EL (cell line): ENCODE measurements at places on chromosomes 2 and 18.

DNA sequence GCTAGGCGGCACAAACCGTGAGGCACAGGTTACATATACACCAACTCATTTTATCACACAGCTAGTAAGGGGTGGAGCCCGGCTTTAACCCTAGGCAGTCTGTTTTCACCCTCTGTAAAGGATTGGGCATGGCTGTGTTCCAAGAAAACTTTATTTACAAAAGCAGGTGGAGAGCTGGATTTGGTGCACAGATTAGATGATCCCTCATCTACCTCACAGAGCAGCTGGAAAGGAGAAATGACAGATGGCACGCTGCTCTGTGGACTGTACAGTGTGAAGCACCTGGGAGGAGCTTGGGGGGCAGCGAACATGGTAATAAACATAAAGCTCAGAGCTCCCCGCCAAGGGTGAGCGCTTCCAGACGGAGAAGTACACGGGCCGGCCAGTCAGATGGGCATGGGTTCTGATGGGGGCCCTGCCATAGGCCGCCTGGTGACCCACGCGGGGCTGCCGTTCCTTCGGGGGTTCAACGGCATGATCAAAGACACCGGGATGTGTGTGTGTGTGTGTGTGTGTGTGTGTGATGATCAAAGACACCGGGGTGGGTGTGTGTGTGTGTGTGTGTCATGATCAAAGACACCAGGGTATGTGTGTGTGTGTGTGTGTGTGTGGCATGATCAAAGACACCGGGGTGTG is 862 bp upstream of the TMEM177 start:
- no peak for DNase-seq

DNA sequence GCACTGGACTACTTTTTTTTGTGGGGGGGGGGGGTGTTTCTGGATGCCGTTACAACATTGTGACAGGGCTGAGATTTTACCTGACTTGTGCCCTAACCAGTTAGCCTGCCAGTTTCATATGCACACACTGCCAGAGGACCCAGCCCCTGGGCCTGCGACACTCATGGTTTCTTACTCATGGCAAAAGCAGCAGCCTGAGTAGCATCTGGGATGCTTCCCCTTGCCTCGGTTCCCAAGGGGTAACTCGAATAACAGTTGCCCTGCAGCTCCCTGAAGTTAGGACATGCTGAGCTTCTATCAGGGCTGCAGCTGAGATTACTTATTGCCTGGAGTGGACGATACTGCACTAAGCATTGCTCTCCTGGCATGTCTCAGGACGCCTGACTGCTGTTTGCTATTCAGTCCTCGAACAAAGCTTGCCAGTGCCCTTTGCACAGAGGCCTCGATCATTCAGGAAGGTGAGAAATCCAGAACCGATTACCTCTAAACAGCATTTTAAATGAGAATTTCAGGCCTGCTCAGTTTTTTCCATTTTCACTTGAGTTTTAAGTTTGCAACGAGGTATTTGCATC is 47.9 kb downstream of the TRPM8 start:
- peak; percentile 22 for DNase-seq

DNA sequence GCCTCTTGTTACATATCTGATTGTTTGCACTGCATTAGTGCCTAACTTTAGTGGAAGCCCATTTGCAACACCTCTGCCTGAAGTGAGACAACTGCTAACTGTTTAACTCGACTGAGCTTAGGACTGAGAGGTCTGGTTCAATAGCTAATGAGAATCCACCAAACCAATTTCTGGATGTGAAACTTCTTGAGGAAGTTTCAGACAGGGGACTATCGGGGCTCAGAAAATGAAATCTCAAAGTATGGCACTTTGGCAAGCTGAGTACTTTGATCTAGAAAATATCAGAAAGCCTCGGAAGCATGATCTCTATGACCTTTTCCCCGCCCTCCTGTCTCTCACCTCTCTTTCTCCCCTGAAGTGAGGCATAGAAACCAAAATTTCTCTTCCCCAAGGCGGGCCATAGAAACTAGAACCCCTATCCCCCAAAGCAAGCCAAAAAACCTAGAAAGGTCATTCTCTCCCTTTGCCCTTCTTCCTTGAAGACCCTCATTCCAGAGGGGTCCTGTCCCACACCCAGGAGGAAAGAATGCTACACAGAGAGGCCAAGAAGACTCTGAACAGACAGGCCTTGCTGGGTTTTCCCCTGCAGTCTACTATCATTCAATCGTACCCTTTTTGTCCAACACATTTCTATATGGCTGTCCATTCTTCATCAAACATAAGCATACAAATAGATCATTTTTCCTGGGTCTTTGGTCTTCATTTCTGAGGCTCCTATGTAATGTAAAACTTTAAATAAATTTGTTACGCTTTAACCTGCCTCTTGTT is 69.6 kb upstream of the CREB1 start:
- no peak for DNase-seq

DNA sequence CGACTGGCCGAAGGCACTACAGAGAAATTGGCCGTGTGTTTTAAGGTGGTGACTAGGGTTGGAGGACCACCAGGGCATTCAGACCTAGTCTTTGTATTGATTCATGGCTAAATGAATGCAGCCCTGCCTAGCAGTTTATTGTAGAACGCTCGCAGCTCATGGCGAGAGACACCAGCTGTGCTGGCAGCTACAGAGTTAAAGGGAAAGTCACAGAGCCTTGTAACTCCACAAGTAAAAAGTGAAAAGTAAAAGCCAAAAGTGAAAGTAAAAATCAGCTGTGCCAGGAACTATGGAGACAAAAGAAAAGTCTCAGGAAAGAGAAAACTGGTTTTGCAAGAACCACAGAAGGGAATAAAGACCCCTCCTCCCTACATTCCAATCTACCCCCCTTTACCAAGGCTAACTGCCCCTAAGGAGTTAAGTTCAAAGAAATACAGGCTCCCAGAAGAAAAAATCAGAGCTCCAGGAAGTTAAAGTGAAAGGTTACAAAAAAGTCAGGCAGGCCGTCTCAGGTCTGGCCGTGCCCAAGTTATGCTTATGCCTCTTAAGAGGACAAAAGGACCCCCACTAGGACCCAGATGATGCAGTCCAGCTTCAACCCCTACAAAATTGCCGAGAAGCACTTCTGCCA is 46.4 kb upstream of the SELENOI start:
- DNase-seq = peak; percentile 66

DNA sequence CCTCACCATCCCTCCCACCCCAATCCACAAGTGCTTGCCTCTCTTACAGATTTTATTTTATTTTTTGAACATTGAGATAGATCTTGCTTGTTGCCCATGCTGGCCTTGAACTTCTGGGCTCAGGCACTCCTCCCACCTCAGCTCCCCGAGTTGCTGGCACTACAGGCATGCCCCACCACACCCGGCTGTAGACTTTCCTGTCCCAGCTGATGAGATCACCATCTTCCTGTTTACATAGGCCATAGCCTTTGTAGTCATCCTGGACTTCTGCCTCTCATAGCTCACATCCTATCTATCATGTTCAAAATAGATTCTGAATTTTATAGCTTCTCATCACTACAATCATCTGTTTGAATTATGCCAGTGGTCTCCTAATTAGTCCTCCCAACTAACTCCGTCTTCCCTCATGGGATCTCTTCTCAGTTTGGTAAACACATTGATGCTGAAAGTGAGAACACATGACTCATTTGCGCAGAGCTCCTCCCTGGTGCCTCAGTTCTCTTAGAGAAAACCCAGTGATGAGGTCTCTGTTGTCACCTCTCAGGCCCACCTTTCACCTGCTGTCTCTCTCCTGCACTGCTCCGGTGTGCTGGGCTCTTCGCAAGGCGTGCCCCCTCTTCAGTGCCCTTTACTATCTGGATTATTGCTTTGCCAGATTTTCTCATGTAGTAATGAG is 243.0 kb downstream of the ZNF407 start:
- DNase-seq = peak; percentile 84

DNA sequence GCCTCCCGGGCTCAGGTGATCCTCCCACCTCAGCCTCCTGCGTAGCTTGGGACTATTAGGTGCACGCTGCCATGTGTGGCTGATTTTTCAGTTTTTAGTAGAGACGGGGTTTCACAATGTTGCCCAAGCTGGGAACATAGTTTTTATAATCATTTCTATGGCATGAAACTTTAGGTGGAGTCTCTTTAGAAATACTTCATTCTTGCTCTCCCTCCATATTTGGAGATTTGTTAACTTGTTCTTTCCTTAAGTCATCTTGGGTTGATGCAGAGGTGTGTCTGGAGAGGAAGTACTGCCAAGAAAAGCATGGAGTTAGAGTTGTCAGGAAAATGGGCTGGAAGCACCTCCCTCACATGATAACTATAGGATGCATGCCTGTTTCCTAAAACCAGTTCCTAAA is 17.4 kb downstream of the ZNF532 start:
- no peak for DNase-seq

DNA sequence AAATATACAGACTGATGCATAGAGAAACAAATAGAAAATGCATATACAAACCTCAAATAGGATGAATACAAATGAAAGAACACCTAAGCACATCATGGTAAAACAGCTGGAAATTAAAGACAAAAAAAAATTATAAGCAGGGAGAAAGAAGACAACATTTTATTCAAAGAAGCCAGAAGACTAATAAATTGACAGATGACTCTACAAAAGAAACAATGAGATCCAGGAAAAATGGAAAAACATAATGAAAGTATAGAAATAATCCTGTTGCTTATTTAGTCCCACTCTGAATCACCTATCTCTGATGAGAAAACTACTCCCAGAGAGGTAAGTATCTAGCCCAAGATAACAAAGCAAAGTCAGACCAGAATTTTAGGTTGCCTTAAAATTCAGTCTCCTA is 143.4 kb downstream of the RBM43 start:
- no peak for DNase-seq

GRCh38 chr2:67879586-67880290 is 183.1 kb downstream of the C1D start:
- peak; percentile 77 for DNase-seq

DNA sequence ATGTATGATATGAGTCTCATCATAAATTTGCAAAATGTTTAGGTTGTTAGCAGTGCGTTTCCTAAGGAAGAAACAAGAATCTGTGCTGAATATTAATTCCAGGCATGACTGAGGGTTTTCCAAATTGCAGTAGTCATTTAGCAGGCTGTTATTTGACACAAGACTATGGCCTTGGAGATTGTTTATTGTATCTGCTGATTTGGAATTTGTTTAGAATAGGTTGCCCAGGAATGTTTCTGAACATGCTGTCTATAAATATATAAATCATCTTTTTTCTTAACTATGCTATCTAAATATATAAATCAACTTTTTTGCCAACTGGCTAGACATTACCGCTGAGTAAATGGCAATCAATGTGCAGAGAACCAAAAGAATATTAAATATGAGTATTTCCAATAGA is 90.9 kb downstream of the DOK6 start:
- DNase-seq = no peak

DNA sequence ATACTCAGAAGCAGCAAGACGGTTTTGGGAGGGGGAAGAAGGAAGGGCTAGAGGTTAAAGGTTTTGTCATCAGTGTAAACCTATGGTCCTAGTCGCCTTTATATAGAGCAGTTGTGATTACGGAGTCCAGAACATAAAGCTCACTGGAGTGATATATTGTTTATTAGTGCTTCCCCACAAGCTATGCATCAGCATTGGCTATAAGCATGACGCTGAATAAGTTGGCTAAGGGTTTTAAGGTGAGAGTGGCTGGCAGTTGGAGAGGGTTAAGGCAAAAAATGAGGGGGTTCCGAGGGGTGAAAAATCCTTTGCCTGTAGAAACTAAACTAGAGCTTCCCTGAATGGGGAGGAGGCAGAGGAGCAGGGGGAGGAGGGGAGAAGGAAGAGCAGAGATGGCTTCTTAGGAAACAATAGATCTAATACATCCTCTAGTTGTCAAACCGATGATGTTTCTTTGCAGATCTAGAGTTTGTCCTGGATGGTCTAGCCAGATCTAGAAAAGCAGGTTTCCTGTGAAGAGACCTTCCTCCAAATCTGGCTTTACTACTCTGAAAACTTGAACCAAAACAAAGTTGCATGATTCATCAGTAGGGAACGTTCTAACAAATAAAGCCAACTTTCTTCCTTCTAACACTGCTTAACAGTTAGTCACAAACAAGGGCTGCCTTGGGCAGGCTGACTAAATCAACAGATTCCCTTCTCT is 2.5 kb downstream of the KLF7 start:
- peak; percentile 91 for DNase-seq

- DNase-seq = no peak
Observed at GRCh38 chr18:69387186-69387585, 13.5 kb upstream of the DOK6 start.

GRCh38 chr2:149188291-149188690 is 142.1 kb upstream of the LYPD6 start:
- peak; percentile 10 for DNase-seq

GRCh38 chr2:173358616-173359015 is 3.9 kb downstream of the CDCA7 start:
- no peak for DNase-seq

DNA sequence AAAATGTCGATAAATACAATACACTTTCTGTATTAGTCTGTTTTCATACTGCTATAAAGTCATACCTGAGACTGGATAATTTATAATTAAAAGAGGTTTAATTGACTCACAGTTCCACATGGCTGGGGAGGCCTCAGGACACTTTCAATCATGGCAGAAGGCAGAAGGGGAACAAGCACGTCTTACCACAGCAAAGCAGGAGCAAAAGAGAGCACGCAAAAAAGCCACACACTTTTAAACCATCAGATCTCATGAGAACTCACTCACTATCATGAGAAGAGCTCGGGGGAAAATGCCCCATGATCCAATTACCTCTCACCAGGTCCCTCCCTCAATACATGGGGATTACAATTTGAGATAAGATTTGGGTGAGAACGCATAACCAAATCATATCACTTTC is 256.7 kb downstream of the ANAPC1 start:
- DNase-seq = no peak

DNA sequence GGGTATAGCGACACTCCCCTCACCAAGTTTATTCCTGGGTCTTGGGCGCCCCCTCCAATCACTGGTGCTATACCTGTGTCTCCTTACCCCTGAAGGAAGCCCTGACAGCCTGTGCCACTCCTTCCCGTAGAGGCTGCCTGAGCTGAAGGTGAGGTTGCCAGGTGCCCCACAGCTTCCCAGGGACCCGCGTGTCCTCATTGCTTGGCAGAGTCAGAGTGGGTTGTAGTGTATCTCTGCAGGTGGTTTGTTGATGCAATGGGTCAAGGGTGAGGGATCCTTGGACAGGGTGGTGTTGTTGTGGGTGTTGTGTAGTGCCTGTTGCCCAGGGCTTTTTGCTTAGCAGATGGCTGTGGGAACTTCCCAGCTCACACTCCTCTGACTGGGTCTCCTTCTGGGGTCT is 438.7 kb upstream of the FSIP2 start:
- no peak for DNase-seq

DNA sequence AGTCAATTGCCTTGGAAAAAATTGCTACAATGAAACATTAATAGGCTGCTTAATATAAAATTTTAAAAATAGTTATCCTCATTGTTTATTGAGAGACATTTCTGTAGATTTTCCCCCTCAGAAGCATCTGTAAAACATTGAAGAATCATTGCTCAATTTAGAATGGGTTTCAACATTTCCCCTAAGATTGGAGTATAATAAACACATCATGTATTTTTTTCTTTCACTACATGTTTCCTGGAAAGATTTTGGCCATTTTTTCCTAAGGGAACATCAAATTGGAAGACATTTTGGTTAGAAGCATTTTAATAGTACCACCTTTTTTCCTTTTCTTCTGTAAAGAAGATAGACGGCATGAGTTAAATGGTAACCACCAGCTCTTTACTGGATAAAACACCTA is 443.2 kb upstream of the SPHKAP start:
- DNase-seq = no peak
